ENCODE measurements at places on chromosomes 6 and 20.

DNA sequence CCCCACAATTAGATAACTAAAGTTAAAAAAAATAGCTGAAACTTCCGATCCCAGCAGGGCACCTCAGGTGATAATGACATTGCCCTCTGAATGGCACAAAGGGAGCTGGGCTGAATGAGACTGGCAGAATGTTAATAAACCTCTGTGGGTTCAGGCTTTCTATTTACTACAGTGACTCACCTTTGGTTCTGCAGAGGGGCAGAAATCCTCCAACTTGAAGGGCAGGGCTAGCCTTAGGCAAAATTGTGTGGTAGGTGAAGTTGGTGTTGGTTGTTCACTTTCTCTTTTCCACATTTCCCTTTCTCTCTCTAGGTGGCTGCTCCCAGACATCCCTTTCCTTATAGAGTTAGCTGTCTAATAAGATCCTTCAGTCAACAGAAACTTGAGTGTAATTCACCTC, 625.2 kb downstream of the EPM2A start:
- DNase-seq = no peak

- peak; percentile 59 for DNase-seq
These were observed 144.2 kb downstream of the JARID2 start for GRCh38 chr6:15389765-15390723.

- DNase-seq = no peak
These were observed 28.7 kb downstream of the TMEM242 start for GRCh38 chr6:157294654-157295053.

DNA sequence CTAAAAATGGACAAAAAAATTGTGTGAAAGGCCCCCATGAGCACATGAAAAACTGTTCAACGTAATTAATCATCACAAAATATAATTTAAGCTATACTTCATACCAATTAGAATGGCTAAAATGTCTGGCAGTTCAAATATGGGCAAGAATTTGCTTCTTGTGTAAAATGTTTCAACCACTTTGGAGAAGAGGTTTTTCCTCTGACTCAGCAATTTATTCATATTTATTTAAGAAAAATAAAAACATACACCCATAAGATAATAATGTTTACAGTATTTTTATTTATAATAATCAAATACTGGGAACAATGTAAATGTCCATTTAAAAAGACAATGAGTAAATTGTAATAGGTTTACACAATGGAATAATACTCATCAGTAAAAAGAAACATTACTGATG, 395.1 kb upstream of the KHDRBS2 start:
- DNase-seq = no peak

DNA sequence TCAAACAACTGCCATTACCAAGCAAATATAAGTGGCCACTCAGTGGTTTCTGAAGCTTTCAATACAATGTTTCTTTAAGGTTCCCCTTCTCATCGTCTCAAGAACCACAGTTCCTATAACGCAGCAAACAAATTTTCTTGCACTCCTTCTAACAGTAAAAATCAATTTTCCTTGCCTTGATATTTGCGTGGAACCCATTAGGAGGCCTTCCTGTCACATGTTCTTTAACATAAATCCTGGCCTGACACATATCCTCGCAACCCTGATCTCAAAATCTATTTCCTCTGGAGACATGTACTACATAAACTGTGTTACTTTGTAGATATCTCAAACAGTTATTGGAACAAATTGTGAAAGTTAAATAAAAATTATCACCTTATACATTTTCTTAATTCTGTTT, 65.9 kb upstream of the MANEA start:
- DNase-seq = no peak

DNA sequence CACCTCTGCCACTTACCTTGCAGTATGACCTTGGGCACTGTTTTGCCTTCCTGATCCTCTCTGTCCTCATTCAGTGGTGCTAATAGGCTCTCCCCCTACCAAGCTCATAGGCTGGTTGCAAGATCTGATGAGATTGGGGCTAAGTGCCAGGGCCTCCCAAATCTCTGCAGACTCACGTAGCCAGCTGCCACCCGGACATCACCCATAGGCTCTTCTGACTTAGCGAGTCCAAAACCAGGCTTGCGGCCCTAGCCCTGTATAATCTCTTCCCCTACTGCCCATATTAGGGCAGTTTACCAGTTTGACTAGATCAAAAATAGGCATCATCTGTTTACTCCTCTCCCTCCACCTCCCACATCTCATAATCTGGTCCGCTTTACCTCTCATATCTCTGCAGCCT, 54.2 kb upstream of the VSTM2L start:
- DNase-seq = no peak

DNA sequence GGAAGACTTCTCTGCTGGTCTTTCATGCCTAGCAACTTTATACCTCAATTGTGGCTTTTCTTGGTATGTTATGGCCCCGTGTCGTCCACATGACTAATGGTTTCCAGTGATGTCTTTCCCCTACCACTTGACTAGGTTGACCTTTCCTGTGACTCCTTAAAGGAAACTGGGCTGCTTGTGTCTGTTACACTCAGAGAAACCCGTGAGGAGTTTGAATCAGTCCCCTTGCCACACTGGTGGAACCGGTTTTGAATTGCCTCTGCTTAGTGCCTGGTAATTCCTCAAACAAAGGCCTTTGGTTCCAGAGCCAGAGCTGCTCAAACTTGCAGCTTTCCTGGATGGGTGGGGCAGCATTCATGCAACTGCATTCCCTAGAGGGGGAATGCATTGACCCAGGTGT, 21.9 kb downstream of the ECT2L start:
- peak; percentile 46 for DNase-seq

GRCh38 chr6:14834851-14835530, 410.9 kb upstream of the JARID2 start:
- no peak for DNase-seq

- DNase-seq = no peak
These were observed 79.4 kb upstream of the SUPT3H start for GRCh38 chr6:45457141-45457540.

DNA sequence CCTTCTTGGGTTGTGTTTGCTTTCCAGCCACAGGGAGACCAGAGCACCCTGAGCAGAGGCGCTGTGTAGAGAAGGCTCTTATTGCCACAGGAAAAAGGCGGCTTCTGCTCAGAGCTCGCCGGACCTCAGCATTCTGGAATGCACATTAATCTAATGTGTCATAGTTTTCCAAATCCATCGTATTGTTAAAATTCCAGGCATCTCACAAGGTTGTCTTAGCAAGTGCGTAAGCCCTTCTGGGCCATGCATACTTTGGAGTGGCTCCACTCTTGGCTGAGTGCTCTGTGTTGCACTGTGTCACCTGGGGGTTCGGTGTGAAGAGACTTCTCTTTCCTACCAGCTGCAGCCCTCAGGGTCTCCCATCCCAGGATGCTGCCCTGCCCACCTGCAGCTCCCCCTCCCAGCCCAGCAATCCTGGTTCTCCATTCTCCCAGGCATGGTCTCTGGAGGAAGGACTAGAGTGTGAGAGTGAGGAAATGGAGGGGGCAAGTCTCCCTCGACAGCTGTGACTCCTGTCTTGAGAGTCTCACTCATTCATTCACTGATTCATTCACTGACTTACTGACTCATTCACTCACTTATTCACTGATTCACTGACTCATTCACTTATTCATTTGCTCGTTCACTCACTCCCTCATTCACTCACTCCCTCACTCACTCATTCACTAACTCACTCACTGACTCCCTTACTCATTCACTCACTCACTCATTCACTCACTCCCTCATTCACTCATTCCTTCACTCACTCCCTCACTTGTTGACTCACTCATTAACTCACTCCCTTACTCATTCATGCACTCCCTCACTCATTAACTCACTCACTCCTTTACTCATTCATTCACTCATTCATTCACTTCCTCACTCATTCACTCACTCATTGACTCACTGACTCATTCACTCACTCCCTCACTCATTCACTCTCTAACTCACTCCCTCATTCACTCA, 83.7 kb upstream of the MPC1 start:
- no peak for DNase-seq

- peak; percentile 92 for DNase-seq
These were observed 65.8 kb upstream of the CCDC167 start for GRCh38 chr6:37565267-37566110.

DNA sequence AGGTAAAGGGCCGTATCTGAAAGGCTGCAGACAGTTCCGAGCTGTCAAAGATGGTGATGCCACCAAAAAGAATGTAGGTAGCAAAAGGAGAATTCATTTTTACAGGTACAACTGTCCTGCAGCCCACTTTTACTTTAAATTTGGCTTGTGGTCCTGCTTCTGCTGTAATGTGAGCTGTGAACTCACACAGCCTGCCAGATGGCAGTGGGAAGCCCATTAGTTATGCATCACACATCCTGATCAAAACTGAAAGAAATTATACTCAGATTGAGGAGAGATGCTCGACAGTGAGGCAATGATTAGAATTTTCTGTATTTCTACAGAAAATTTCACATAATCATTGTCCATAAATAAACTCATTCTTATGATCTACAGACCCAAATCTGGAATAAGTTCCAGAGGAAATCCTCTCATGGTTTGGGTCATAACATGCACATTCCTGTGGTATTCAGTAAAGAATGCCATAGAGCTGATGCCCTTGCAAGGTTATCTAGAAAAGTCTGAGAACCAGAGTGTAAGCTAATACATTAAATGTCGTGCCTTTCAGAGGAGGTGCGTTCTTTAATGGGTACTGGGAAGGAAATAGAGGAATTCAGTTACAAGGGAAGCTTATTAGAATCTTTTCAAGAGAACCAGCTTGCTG, 23.9 kb upstream of the E2F3 start:
- DNase-seq = no peak

DNA sequence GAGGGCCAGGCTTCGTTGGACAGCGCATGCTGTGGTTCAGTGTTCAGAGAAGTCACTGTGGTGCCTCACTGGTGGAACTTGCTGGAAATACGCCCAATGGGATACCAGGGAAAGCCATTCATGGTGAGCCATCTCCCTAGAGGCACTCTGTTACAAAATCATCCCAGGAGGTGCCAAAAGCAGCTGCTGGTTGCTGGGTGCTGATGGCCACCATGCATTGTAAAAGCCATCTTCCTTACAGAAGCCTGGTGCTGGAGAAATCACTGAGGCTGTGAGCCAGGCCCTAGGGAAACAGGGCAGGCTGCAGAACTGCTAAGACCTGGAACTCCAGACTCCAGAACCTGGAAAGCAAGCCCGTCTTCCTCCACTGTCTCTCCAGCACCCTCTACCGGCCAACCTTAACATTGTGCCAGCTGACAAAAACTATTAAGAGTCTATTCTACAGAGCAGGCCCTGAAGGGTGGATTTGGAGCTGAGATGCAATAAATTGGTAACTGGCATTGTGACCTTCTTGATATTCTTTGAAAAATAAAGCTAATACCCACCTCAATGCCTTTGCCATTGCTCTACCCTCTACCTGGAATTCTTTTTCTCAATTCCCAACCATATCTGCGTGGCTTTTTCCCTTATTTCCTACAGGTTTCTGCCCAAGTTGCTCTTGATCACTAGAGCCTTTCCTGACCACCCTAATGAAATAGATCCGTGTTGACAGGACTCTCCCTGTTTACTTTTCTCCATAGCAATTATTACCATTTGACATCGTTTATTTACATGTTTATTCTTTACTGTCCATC, 18.5 kb downstream of the SNRPB start:
- peak; percentile 72 for DNase-seq

DNA sequence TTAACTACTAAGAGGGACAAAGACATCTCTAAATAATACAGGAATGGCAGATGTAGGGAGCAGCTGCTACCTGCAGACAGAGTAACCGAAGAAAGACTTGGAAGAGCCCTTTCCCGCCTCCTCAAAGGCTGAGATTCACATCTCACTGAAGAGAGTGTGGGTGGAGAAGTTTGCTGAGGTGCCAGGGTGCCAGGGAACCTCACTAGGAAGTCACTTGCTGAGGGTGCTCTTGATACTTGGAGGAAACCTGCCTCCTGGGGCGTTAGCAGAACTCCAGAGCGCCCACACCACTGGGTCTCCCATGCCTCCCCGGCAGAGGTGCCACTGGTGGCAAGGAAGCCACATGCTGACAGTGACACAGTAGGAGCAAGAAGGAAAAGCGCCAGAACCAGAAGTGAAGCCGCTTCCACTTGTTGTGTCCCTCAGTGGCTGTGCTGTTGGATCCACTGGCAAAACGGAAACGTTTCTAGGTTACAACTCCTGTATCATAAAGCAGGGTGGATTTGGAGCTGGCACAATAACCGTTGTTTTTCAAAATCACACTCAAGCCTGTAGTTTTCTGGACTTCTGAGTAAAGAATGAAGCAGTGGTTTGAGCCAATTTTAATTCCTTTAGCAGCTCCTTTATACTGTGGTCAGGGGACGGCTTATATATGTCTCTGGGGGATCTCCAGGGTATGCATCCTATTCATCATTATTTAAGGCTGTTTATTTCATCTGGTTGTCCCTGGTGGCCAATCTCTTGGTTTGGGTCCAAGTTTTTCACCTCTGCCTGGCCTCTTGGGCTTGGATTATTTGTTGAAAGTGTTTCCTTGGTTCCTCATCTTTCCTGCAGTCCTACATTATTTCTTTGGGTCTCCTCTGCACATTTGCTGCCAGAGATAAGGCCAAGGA, 64.5 kb downstream of the CDC5L start:
- no peak for DNase-seq

GRCh38 chr6:24858177-24858653, 59.5 kb upstream of the ARMH2 start:
- no peak for DNase-seq

- DNase-seq = peak; percentile 44
These were observed 116.3 kb downstream of the ERMARD start for GRCh38 chr6:169867751-169868191.

- DNase-seq = no peak
These were observed 103.8 kb upstream of the ARMC2 start for GRCh38 chr6:108744244-108744972.

DNA sequence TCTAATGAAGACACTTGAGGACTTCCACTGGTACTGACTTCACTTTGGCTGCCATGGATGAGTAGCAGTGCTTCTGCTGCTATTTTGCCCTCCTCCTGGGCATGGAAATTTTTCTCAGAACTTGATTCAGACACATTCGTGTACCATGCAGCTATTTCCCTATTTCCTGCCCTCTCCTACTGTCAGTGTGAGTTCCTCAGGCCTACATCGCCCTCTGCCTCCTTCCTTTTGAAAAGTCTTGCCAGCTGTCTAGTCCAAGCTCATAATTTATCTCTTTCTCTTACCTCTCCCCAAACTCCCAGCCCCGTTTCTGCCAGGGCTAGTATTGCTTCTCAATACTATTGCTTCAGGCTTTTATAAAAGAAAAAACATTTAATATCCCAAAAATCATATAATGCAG, 470.2 kb downstream of the ADGRB3 start:
- peak; percentile 20 for DNase-seq

DNA sequence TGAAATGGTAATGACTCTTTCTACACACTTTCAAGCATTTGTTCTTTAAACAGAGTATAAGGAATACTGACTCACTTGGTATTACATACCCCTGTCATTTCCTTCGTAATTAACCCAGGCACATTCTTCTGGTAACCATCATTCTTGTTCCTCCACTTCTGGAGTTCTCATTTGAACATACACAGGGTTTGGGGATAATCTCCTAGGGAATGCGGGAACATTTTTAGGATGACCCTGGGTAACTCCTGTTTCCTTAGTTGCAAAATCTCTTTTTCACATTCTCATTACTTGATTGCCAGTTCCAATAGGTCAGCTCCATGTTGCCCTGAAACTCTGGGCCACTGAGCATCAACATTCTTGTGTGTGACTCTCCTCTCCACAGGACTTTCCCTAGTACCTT, 51.5 kb upstream of the E2F3 start:
- DNase-seq = no peak

- no peak for DNase-seq
These were observed 30.8 kb downstream of the DUSP22 start for GRCh38 chr6:322940-323729.

- no peak for DNase-seq
These were observed 47.5 kb upstream of the RIN2 start for GRCh38 chr20:19710336-19711120.

- no peak for DNase-seq
These were observed 27.1 kb downstream of the RIPOR2 start for GRCh38 chr6:24908650-24909035.

- no peak for DNase-seq
These were observed 4.3 kb upstream of the AKIRIN2 start for GRCh38 chr6:87706187-87706966.

Measured in H7 (cell line).